ENCODE measurements at places on chromosomes 11 and 22. TPM values are rescaled to one million over a fixed set of nuclear protein-coding genes. Genes with fewer than 3 reads are reported as not detected.
A peak's percentile ranks its signal among the peaks of the same experiment; 100 is the strongest.

GRCh38 chr11:47566149-47566698, 825 bp downstream of the PTPMT1 start:
- DNase-seq = no peak
- H3K4me3 ChIP-seq = peak overlapping the region; percentile 77
- no peaks in the 10 kb centered on the region for H3K36me3 ChIP-seq
- no peaks in the 10 kb centered on the region for H3K4me1 ChIP-seq
- no peaks in the 10 kb centered on the region for H3K27me3 ChIP-seq

GRCh38 chr11:35479731-35480130, 45.7 kb downstream of the PAMR1 start:
- no peaks in the 10 kb centered on the region for H3K4me1 ChIP-seq
- no peaks in the 10 kb centered on the region for H3K36me3 ChIP-seq
- H3K4me3 ChIP-seq = no peak overlapping the region
- DNase-seq = no peak

- H3K4me1 ChIP-seq = no peaks in the 10 kb centered on the region
- H3K36me3 ChIP-seq = no peaks in the 10 kb centered on the region
- DNase-seq = no peak
- H3K27ac ChIP-seq = no peak overlapping the region
Observed at GRCh38 chr22:37663521-37664140, 5.1 kb downstream of the PDXP start.

GRCh38 chr11:11845551-11845950, 3.8 kb downstream of the USP47 start:
- no peak for DNase-seq
- no peaks in the 10 kb centered on the region for H3K27me3 ChIP-seq

SPON1 gene
- 36.9 TPM for total RNA-seq

DNA sequence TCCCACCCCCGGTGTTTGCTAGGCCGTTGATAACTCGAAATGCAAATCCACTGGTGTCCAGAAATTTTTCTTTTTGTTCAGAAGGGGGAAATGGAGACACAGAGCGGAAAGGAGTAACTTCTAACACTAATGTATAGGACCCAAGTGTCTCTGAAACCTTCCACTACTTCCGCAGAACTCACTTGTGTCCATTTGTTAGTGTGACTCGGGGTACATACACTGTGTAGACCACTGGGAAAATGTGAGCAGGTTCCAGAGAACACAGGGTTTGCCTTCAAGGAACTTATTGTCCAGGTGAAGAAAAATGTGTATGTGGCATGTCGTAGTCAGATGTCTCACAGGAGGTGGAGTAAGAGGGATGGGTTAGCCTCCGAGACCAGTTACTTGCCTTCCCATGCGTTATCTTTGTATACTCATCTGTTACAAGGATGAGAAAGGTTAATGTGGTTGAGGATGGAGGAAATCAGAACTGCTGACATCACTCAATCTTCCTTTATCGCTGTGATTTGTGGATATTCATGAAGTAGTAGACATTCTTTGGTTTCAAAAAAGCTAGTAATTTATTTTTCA, 857 bp downstream of the ARCN1 start:
- H3K27ac ChIP-seq = peak overlapping the region; percentile 87
- H3K4me3 ChIP-seq = peak overlapping the region; percentile 56
- DNase-seq = no peak
- no peaks in the 10 kb centered on the region for H3K4me1 ChIP-seq
- H3K36me3 ChIP-seq = no peaks in the 10 kb centered on the region
- no peaks in the 10 kb centered on the region for H3K27me3 ChIP-seq

GRCh38 chr22:30755759-30756124, 61.1 kb downstream of the OSBP2 start:
- H3K27ac ChIP-seq = no peak overlapping the region
- no peak overlapping the region for H3K4me3 ChIP-seq
- H3K36me3 ChIP-seq = no peaks in the 10 kb centered on the region

SIK2 gene
- total RNA-seq = 21.9 TPM

MYRF gene
- total RNA-seq = 0.23 TPM

- H3K27me3 ChIP-seq = no peaks in the 10 kb centered on the region
- no peaks in the 10 kb centered on the region for H3K36me3 ChIP-seq
- H3K27ac ChIP-seq = no peak overlapping the region
- no peak for DNase-seq
- H3K4me3 ChIP-seq = no peak overlapping the region
Observed at GRCh38 chr11:121414141-121414913, 37.8 kb upstream of the SORL1 start.

Measured in aorta (tissue), 5 donors.